ENCODE measurements at places on chromosomes 13 and 19.

DNA sequence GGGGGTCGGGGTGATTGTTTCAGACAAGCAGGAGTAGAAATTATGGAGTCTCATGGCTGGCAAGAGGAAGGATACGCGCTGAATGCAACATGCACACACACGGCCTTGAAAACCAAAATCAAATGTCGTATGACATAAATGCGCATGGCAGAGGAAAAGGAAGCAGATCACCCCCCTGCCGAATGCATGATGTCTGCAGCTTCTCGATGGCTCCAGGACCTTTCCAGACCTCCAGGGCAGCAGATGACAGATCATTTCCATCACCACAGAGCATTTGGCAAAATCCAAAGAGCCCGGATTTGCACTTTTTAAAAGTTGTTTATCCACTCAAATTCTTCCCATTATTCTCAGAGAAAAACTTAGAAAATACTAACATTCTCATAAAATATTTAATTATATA lies 211.7 kb downstream of the NHLRC3 start:
- no peak for DNase-seq

- no peak for DNase-seq
These were observed 49.9 kb downstream of the KCTD12 start for GRCh38 chr13:76836311-76836710.

DNA sequence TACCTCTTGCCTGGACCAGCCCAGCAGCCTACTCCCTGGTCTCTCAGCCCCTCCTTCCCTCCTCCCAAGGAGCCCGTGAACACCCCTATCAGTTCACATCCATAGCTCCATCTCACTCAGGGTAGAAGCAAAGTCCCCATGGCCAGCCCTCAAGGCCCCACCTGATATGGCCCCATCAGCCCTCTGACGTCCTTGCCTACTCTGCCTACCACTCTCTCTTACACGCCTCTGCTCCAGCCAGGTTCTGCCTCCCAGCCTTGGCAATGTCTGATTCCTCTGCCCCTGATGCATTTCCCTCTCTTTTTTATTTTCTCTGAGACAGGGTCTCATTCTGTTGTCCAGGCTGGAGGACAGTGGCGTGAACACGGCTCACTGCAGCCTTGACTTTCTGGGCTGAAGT lies 7.9 kb upstream of the SERTAD3 start:
- DNase-seq, result no peak

DNA sequence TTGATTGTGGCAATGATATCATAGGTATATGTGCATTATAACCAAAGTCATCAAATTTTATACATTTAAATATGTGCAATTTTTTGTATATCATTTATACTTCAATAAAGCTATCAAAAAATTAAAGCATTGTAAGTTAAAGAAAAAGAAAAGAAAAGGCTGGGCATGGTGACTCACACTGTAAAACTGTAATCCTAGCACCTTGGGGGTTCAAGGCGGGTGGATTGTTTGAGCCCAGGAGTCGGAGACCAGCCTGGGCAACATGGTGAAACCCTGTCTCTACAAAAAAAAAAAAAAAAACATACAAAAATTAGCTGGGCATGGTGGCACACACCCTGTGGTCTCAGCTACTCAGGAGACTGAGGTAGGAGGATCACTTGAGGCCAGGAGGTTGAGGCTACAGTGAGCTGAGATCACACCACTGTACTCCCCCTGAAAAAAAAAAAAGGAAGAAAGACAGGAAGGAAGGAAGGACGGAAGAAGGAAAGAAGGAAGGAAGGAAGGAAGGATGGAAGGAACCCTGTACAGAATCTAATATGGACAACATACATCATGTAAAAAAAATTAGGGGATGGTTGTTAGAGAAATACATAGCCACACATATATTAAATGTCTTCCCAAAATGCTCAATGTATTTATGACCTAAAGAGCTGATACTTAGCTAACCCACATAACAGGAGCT lies 21.7 kb upstream of the SLC25A30 start:
- no peak for DNase-seq

DNA sequence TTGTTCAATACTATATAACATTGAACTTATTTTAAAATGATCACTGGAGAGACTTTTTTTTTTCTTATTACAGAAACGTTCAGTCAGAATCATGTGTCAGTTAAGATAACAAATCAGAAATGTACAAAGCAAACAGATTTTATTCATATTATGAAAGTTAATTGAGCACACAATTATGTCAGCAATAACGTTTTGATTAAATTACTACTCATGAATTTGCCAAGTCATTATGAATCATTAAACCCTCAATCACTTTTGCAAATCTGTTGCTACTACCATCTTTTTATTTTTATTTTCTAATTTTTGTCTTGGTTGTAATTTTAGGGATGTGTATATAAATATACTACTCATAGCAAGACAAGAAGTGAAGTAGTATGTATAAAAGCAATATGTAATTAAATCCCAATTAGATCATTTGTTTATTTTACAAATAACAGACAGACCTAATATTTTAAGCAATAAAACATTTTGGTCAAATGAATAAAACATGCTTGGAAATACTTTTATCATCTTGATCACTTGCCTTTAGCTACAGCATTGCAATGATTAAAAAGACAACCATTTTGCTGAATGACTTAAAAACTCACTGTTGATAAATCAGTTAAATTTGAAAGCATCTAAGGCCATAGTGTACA lies 893.4 kb upstream of the MIR17HG start:
- DNase-seq, result no peak

DNA sequence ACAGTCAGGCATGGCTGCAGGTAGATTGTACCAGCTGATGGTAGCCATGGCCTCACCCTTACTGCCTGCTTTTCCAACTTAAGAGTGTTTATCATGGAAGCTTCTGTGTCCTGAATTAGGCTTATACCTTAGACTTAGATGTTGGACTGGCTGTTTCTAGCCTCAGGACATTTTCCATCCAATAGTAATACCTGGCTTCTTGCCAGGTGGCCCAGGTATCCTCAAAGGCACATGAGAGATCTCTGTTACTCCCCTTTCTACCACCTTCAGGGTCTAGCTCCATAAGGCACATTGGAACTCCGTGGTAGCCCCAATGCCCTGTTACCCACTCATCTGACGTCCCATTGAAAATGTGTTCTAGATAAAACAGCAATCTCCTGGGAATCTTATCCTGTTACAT lies 407.5 kb downstream of the SPRY2 start:
- no peak for DNase-seq

GRCh38 chr19:55391702-55392615 lies 6.2 kb downstream of the RPL28 start:
- no peak for DNase-seq

DNA sequence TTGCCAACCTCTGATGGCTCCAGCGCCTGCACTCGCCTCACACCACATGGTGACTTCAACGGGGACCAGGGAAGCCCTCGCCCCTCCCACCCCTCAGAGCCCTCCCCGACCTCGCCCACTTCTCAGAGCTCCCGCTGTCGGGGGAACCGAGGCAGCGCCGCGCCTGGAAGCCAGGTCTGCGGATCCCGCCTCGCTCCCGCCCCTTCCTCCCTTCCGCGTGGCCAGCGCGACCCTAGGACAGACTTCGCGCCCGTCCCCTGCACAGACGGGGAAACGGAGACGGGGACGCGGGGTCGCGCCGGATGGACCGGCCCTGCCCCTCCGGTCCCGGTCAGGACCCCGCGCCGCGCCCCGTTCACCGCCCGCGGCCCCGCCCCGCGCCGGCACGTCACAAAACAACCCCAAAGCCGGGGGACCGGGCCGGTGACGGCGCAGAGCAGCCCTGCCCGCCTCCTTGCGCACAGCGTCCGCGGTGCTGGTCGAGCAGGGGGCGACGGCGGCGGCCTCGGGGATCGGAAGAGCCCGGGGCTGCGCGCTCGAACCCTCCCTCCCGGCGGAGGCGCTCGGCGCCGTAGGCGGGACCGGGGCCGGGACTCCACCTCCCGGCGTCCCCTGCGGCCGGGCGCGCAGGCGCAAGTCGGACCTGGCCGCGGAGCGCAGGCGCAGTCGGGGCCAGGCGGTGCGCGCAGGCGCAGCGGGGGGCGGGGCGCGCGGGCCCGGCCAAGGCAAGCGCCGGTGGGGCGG lies 379 bp upstream of the CDC34 start:
- DNase-seq, result no peak

DNA sequence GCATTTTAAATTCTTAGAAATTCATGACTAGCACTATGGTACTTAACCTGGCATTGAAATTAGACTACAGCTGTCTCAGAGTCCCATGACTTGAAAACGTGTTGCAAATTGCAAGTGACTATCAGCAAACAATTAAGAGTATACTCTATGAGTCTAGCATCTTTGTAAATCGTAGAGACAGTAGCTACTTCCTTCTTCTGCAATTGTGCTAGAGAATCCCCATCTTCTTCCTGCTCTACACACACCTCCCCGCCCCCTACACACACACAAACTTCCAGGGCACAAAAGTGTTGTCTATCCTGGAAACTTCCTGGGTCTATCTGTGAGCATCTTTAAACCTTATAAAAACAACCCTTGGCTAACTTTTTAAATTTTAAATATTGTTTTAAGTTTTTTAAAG lies 35.2 kb upstream of the MIR17HG start:
- no peak for DNase-seq

DNA sequence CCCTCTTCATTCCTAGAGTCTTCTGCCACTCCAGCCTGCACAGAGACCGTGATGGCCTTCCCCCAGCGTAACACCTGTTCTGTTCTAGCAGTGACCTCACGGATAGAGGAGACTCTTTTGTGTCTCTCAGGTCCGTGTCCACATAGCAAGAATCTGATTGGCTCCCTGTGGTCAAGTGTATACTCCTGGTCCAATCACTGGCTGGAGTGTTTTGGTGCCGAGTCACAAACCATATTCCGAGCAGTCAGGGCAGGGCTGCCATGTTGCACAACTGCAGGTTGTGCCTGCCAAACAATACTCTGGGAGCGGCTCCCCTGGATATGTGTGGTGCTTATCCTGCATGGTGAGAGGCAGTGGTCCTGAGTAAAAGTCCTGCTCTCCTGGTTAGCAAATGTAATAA lies 402.4 kb downstream of the KCNRG start:
- DNase-seq, result no peak

GRCh38 chr13:35514801-35515502 lies 38.5 kb upstream of the MAB21L1 start:
- no peak for DNase-seq

DNA sequence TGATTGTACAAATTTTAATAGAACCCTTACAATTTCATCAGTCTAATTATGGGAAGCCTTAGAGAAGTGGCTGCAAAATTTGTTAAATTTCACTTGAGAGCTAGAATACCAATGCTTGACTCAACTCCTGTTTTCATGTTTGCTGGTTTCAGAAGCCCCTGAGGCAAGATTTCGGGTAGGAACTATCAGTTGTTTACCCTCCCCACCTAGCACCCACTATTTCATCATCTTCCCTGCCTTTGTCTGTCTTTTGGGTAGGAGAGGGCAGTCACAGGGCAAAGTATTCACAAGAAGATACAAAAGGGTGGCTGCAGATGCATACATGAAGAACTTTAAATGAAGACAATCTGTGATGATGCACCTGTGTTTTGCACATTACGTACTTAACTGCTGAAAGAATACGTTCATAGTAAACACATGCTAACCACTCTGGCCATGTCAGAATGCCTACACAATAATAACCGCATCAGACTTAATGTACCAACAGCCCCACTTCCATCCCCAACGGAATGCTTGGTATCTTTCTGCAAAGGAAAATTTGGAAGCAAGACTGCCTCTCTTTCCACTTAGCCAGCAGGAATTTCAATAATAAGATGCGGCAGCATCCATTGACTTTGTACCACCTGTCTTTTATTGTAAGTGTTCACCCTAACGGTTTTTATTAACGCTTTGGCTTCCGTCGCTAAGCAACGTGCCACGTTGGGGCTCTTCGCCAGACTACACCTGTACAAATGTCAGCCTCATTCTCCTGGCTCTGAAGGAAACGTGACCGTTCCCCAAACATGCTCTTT lies 30.4 kb downstream of the TPT1 start:
- no peak for DNase-seq

DNA sequence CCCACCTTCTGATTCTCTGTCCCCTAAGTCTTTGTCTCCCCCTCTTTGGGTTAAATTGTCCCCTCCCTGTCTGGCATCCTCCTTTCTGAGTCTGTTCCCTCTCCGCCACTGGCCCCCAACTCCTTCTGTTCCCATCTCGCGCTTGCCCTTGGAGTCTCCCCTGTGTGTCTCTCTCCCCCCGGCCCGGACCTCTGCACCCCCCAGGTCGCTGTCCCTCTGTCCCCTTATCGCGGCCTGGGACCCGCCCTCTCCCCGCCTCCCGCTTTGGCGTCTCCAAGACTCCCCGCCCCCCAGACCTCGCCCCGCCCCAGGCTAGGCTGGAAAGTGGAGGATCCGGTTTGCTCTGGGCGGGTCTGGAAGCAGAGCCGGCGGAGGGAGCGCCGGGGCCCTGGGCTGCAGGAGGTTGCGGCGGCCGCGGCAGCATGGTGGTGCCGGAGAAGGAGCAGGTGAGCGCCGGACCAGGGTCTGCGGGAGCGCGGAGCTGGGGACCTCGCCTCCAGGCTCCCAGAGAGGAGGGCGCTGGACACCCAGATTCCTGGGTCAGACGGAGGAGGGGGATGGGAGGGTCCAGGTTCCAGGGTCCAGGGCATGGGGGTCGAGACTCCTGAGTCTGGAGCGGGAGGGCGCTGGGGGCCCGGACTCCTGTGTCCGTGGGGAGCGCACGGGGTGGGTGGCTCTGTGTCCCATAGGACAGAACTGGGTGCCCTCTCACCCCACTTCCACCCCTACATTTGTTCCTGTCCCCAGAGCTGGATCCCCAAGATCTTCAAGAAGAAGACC lies at the start of gene TRPM4:
Gene TRPM4 (plus strand): TSS at position 348 of the 780 bp plus-strand sequence. CDS start 75 bp downstream, at position 423.
- no peak for DNase-seq

DNA sequence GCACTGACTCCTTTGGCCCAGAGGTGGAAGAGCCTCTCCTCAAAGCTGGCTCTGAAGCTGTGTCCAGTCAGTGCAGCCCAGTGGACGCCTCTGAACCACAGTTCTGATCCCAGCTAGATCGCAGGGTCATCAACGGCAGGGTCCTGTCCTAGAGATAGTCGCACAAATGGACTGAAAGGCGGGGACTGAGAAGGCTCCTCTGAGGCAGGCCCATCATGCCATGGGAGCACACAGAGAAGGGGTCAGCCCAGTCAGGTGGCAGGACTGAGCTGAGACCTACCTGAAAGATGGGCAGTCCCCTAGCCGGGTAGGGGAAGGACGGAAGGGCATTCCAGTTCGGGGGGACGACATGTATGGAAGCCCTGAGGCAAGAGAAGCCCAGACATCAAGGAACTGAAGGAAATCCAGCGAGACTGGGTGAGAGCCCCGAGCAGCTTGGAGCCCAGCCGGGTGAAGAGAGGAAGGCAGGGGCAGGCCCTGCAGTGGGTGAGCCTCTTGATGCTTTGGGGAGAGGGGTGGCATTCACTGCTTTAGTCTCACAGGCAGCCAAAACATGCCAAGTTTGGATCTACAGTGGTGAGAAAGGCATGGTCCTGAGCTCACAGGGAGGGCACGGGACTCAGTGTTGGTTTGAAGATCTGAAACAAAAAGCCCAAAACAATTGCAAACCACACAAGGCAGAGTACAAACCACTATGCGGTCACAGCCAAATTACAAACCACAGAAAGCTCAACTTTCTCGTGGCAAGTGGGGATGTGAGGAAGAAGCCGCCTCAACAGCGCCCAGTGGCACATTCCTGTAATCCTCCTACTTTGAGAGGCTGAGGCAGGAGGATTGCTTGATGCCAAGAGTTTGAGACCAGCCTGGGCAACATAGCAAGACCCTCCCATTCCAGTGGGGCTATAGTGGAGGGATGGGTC lies 10.0 kb downstream of the CALM3 start:
- no peak for DNase-seq
